Posterior cingulate gyrus (tissue), 11 donors: ENCODE measurements at places on chromosomes 7 and 10.

DNA sequence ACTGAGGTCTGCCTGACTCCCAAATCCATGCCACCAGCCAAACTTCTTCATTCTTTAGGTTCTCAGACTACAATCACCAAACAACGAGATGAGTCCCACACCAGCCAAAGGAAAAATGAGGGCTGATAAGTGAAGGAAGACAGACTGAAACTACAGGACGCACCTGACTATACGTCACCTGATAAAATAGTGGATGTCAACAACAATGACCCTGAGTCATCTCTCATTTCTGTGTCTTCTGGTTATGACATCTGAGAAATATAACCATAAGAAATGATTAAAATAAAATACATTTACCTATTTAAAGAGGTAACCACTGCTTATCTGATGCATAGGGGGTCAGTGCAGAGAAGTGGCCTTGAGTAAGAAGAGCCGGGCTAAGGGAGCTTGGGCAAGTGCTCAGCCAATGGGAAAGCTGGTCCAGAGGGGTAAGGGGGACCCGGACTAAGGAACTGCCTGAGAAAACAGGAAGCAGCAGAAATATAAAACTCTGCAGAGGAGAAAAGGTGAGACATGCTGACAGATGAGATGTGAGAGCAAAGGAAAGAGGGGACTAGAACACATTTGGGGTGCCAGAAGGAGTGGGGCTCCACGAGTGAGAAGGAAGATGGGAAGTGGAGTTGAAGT, 51.8 kb downstream of the HIPK2 start:
- no peak for DNase-seq

DNA sequence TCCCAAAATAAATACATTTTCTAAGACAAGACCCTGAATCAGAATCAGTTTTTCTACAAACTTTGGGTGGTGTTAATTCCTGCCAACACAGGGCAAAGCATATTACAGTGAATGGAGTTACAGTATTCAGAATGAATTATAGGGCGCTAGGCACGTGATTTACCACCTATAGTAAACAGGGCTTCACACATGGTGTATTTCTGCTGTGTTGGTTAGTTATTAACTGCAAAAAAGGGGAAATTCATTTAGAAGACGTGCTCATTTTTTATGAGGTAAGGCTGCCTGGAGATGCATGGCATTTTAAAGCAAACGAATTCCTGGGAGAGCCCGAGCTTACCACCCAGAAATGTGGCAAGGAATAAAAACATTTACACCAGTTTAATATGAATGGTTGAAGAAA, 393.8 kb downstream of the LRMDA start:
- DNase-seq = no peak

DNA sequence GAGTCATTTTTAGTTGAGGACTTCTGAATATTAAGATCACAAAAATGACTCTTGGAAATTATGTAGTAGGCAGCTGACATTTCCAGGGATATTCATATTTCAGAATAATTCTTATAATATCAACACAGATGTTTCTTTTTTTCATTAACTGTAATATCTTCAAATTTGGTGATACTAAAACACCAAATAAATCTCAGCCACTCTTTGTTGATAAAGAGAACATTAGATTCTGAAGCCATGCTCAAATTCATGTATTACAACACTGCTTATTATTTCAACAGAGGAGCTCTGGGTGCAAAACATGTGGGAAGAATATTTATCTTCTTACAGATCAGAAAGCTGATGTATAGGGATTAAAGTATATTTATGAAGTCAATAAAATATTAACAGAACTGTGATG, 355.4 kb downstream of the CRPPA start:
- no peak for DNase-seq

DNA sequence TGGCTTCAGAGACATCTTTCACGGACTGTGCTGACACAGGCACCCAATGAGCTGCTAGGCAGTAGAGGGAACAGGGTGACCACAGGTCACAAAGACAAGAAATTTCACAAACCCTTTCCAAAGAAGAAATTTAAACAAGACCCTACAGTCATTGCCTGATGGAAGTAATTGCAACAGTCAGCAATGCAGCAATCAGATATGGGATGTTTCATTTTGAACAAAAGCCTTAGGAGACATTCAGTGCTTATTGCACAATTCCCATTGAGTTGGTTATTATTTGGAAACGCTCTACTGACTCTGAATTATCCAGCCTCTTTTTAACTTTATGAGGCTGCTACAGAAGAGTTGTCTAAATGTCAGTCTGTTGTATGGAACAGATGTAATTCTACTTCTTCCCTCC, 85.5 kb downstream of the ETV1 start:
- no peak for DNase-seq

DNA sequence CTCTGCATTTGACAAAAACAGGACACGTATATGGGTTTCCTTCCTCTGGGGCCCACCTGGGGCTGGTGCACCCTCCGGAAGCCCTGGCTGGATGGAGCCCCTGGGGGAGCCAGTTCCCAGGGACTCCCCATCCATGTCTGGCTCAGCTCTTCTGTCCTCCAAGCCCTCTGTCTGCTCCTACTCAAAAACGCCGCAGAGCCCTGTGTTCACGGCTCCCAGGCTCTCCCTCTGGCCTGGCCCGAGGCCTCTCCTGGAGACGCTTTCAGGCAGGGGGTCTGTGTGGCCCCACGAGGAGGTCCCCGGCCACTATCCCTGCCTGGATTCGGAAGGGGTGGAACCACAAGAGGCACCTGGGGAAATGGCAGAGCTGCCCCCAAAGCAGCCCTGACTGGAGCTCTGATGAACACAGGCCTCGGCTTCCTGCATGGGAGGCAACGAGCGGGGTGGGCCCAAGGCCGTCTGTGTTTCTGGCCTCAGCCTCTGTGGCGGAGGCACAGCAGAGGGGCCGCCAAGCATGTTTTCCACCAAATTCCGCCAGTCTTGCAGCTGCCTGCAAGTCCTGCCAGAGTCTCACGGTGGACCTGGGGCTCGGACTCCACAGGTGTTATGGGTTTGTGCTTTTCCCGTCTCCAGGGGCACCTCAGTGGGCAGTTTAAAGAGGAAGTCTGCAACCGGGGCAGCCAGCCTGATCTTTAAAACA, 22.6 kb upstream of the INPP5A start:
- peak; percentile 6 for DNase-seq

DNA sequence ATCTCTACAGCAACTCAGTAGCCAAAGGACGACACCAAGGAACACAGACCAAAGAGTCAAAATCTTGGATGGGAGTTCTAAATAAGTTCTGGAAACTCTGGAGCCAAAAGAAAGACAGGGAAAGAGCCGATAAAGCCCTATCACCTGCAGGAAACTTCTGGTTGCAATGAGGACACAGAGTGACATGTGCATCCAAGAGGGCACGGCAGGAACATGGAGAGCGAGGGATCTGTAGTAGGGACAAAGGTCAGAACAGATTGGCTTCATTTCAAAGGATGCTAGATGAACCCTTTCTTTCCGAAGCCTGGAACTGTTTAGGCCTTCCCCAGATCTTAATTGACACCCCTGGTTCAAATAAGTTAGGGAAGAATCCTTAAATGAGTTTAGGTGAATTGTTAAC, 39.5 kb downstream of the CACNA2D1 start:
- no peak for DNase-seq

DNA sequence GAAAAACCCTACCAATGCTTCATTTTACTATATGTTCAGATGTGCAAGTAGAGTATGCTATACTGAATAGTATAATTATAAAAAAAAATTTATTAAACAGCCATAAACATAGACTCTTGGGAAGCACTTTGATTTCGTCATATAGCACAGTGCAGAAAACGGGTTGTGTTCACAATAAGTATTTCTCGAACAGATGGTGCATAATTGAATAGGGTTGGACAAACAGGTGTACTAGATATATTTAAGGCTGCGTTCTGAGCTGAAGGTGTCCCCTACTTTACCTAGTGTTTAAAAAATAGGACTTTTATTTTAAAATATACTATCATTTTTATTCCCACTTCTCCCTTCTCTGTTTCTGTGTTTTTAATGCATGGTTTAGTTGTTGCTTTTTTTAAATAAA, 841.5 kb downstream of the ANKRD7 start:
- DNase-seq = no peak

DNA sequence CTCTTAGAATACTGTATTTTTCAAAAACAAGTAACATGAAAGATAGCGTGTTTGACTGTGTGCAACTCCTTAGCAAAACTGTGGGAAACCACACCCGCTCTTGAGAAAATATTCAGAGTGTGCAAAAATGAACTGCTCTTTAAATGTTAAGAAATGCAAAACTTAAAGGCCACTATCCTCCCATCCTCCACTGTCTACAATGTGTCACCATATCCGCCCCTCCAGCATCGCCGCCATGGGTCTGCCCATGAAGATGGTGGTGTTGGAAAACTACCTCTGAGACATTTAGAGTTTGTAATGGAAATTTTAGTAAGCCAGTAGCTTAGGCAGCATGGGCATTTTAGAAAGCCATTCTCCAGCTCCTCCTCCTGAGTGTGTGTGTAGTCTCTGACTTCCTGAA, 20.1 kb upstream of the NMT2 start:
- no peak for DNase-seq

DNA sequence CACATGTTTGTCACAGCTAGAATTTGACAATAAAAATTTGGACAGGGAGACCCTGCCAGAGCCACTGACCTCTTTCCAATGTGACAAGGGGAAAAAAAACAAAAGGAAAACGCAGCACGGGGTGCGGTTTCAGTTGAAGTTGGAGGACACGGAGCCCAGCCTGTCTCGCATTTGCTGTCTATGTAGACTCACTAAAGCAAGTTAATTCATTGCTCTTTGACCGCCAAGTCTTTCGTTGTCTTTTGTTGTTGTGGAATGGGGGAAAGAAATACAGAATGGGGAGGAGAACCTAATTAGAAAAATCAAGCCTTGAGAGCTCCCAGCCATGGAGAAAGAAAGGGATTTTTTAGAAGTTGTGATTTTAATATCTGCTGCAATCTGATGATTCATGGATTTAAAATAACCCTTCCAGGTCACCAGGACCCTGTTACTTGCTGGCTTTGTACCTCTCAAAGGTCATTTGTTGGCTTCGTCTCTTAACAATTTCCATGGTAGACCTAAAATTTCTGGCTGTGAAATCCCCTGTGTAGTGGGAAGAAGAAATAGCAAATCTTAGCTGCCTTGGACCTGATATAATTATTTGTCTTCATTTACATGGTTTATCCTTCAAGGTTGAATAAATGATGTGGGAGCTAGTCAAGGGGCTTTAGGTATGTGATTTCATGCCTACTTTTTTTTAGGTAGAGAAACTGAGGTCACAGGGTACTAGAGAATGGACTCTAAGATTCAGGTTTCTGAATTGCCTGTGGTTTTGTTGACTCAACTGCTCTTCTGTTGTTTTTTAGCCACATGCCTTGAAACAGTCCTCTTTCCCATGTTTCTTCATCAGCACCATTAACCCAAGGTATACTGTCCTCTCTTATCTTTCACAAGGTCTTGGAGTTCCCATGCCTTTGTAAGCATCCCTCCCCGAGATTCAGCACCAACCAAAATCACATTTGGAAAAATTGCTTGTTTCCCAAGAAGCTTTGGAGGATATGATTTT, 78.7 kb downstream of the TCF7L2 start:
- DNase-seq = no peak
